Breast epithelium (tissue), 4 donors: ENCODE measurements at places on chromosomes 7 and 10.
A peak's percentile ranks its signal among the peaks of the same experiment; 100 is the strongest.

GRCh38 chr10:102001435-102002068 is 54.4 kb downstream of the ARMH3 start:
- no peak for DNase-seq
- no peaks in the 10 kb centered on the region for H3K4me1 ChIP-seq
- no peak overlapping the region for H3K27ac ChIP-seq
- no peaks in the 10 kb centered on the region for H3K27me3 ChIP-seq
- no peaks in the 10 kb centered on the region for H3K36me3 ChIP-seq

- no peaks in the 10 kb centered on the region for H3K36me3 ChIP-seq
- no peaks in the 10 kb centered on the region for H3K27me3 ChIP-seq
- H3K27ac ChIP-seq = no peak overlapping the region
- no peak for DNase-seq
- no peak overlapping the region for H3K4me3 ChIP-seq
- H3K4me1 ChIP-seq = no peaks in the 10 kb centered on the region
Observed at GRCh38 chr10:28930514-28931495, 253.5 kb downstream of the BAMBI start.

GRCh38 chr7:155809332-155809946 is 2.8 kb downstream of the SHH start:
- H3K4me3 ChIP-seq = peak overlapping the region; percentile 37
- H3K27ac ChIP-seq = no peak overlapping the region
- no peaks in the 10 kb centered on the region for H3K36me3 ChIP-seq
- peaks cover 29% of the 10 kb centered on the region for H3K4me1 ChIP-seq
- H3K27me3 ChIP-seq = peaks cover 99% of the 10 kb centered on the region

- DNase-seq = no peak
- no peak overlapping the region for H3K27ac ChIP-seq
- H3K27me3 ChIP-seq = no peaks in the 10 kb centered on the region
- H3K36me3 ChIP-seq = no peaks in the 10 kb centered on the region
- no peak overlapping the region for H3K4me3 ChIP-seq
Observed at GRCh38 chr7:108308276-108308675, 148.0 kb downstream of the NRCAM start.

- H3K27me3 ChIP-seq = no peaks in the 10 kb centered on the region
- no peak overlapping the region for H3K27ac ChIP-seq
- H3K4me1 ChIP-seq = no peaks in the 10 kb centered on the region
- H3K36me3 ChIP-seq = no peaks in the 10 kb centered on the region
- DNase-seq = no peak
Observed at GRCh38 chr7:143372070-143372469, 9.1 kb upstream of the ZYX start.

DNA sequence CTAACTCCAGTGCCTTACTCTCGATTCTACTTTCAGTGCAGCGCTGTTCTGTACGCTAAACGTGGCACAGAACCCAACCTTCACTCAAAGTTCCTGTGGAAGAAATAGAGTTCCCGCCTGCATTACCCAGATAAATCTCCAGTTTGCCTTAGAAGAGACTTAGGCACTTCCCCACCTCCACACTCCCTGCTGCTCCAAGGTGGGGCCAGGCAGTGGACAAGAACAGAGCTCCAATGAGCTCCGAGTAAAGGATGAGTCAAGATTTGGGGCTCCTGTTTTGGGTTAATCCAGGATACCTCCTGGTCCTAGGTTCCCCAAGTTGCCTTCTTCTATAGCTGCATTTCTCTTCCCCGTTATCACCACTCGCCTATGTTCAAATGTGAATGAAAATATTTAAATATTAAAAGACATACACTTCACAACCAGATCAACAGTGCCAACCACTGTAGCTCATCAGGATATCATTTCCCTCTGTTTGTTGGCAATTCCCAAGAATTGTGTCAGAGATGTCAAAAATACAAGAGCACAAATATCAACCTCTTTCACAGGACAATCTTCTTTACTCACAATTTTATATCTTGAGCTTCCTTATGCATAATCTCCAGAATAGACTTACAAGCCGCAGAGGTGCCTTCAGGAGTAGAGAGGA is 48.0 kb downstream of the MALSU1 start:
- no peaks in the 10 kb centered on the region for H3K27me3 ChIP-seq
- DNase-seq = no peak
- H3K4me3 ChIP-seq = no peak overlapping the region

- no peak for DNase-seq
- H3K4me1 ChIP-seq = no peaks in the 10 kb centered on the region
- no peaks in the 10 kb centered on the region for H3K27me3 ChIP-seq
- H3K36me3 ChIP-seq = no peaks in the 10 kb centered on the region
- H3K27ac ChIP-seq = no peak overlapping the region
Observed at GRCh38 chr7:116876664-116877442, 14.5 kb downstream of the CAPZA2 start.

- no peaks in the 10 kb centered on the region for H3K36me3 ChIP-seq
Observed at GRCh38 chr10:97916586-97916985, 66.9 kb downstream of the GOLGA7B start.

DNA sequence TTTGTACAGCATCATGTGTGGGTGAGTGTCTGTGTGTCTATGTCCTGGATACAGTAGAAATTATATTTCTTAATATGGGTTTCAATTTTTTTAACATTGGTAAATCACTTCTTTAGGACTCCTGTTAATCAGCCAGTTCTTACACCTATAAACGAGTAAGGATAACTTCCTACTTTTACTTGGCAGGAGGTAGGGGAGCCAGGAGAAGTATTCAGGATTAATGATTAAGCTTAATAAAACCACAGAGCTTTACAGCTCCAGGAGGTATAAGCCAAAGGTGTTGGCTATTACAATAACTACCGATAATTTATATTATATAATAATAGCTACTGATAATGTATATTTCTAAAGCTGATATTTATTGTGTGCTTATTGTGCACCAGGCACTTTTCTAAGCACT is 1.7 kb upstream of the FAM3C start:
- no peak overlapping the region for H3K4me3 ChIP-seq
- H3K36me3 ChIP-seq = no peaks in the 10 kb centered on the region
- no peaks in the 10 kb centered on the region for H3K27me3 ChIP-seq
- DNase-seq = no peak
- H3K27ac ChIP-seq = no peak overlapping the region

GRCh38 chr7:33888166-33888565 is 17.2 kb upstream of the BMPER start:
- no peaks in the 10 kb centered on the region for H3K4me1 ChIP-seq
- no peak for DNase-seq
- H3K27me3 ChIP-seq = no peaks in the 10 kb centered on the region
- H3K4me3 ChIP-seq = no peak overlapping the region
- H3K36me3 ChIP-seq = no peaks in the 10 kb centered on the region

- H3K4me3 ChIP-seq = no peak overlapping the region
- H3K27me3 ChIP-seq = no peaks in the 10 kb centered on the region
- no peaks in the 10 kb centered on the region for H3K4me1 ChIP-seq
- H3K36me3 ChIP-seq = no peaks in the 10 kb centered on the region
- no peak overlapping the region for H3K27ac ChIP-seq
Observed at GRCh38 chr7:116331020-116331419, 120.7 kb downstream of the TES start.

GRCh38 chr7:120729245-120729644 is 128.7 kb downstream of the TSPAN12 start:
- no peak overlapping the region for H3K4me3 ChIP-seq
- no peaks in the 10 kb centered on the region for H3K27me3 ChIP-seq
- DNase-seq = no peak
- no peak overlapping the region for H3K27ac ChIP-seq
- no peaks in the 10 kb centered on the region for H3K36me3 ChIP-seq

- H3K4me3 ChIP-seq = no peak overlapping the region
- H3K4me1 ChIP-seq = no peaks in the 10 kb centered on the region
- no peak overlapping the region for H3K27ac ChIP-seq
- DNase-seq = no peak
- no peaks in the 10 kb centered on the region for H3K36me3 ChIP-seq
- H3K27me3 ChIP-seq = no peaks in the 10 kb centered on the region
Observed at GRCh38 chr10:33520223-33520622, 185.8 kb upstream of the NRP1 start.

- H3K4me1 ChIP-seq = peaks cover 9% of the 10 kb centered on the region
- no peak for DNase-seq
- H3K27me3 ChIP-seq = no peaks in the 10 kb centered on the region
- H3K4me3 ChIP-seq = no peak overlapping the region
- H3K27ac ChIP-seq = no peak overlapping the region
Observed at GRCh38 chr7:55258631-55259030, 106.5 kb upstream of the LANCL2 start.

DNA sequence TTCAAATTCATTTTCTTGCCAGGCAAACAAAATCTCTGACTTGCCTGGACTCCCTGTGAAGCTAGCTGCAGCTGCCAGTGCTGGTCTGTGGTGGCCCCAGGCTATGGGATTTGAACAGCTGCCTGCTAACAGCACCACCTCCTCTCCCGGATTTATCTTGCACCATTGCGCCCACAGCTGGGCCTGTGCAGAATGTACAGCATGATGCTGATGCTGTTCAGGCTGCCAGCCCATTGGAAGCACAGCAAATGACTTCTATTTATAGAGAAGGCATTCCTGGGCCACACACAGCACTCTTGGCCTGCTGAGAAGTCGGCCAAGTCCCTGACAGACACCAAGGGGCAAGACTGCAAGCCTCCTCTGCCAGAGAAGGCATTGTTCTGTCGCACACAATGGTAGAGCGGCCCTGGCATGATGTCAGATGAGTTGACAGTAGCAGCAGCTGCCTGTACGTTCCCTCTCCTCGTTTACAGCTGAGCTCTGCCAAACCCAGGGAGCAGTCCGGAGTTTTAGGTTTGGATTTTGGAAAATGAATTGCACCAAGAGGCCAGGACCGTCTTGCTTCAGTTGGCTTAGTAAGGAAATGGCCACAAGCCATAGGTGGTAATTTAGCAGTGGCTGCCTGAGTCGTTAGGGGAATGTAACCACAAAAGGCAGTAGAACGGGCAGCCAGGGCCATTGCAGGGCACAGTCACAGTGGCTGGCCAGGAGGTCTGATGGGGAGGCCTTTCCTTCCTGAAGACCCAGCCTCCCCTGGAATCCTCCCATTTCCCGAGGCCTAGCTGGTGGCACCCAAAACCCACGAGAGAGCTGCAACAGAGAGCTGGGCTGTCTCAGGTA is 38.5 kb downstream of the MTURN start:
- no peaks in the 10 kb centered on the region for H3K4me1 ChIP-seq
- DNase-seq = peak; percentile 93
- peak overlapping the region; percentile 82 for H3K27ac ChIP-seq
- no peaks in the 10 kb centered on the region for H3K27me3 ChIP-seq
- H3K4me3 ChIP-seq = no peak overlapping the region

GRCh38 chr10:42615419-42615818 is 23.0 kb downstream of the ZNF33B start:
- H3K27me3 ChIP-seq = no peaks in the 10 kb centered on the region
- H3K4me1 ChIP-seq = no peaks in the 10 kb centered on the region
- H3K27ac ChIP-seq = no peak overlapping the region
- H3K4me3 ChIP-seq = no peak overlapping the region

DNA sequence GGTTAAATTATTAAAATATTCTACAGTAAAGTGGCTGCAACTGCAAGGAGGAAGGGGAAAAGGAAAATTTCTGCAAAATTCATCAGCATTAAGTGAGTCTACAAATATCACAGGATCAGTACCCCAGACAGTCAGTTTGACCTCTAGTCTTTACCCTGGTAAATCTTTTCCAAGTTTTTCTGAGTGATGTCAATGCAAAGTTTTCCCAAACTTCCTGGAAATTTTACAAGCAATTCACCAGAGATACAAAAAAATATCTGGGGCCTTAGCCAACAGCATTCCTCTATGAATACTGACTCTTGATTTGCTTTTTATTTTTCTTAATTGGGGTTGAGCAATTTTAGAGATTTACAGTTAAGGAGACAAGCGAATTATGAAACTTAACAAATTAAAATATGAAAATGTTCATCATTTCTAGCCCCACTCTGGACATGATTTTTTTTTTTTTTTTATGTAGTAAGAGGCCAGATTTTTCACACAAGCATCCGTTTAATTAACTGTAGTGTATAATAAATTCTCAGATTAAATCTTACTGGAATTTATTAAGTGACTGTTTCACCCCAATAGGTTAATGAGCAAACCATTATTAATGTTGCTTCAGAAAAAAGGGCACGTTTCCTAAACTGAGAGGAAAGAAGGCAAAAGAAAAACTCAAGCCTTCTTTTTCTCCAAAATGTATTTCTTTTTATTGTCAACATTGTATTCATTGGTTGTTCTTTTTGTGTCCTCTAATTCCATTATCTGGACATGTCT is 539.5 kb upstream of the FZD8 start:
- no peak overlapping the region for H3K4me3 ChIP-seq
- H3K4me1 ChIP-seq = peaks cover 9% of the 10 kb centered on the region
- H3K36me3 ChIP-seq = no peaks in the 10 kb centered on the region
- H3K27ac ChIP-seq = peak overlapping the region; percentile 58
- DNase-seq = no peak

GRCh38 chr7:11297764-11298163 is 324.1 kb downstream of the PHF14 start:
- no peak for DNase-seq
- no peaks in the 10 kb centered on the region for H3K36me3 ChIP-seq
- no peaks in the 10 kb centered on the region for H3K4me1 ChIP-seq
- H3K27ac ChIP-seq = no peak overlapping the region

DNA sequence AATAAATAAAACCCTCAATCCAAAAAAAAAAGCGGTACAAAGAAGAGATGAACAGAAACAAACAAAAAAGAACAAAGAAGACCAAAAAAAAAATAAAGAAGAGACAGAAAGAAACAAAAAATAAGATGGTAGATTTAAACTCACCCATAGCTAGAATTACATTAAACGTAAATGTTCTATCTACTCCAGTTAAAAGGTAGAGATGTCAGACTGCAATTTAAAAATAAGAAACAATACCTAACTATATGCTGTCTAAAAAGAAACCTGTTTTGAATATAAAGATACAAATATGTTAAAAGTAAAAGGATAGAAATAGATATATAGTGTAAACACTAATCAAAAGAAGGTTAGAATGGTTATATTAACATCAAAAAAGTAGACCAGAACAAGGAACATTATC is 31.7 kb upstream of the ANAPC16 start:
- H3K4me3 ChIP-seq = no peak overlapping the region
- H3K27me3 ChIP-seq = no peaks in the 10 kb centered on the region
- no peaks in the 10 kb centered on the region for H3K4me1 ChIP-seq
- H3K27ac ChIP-seq = no peak overlapping the region

DNA sequence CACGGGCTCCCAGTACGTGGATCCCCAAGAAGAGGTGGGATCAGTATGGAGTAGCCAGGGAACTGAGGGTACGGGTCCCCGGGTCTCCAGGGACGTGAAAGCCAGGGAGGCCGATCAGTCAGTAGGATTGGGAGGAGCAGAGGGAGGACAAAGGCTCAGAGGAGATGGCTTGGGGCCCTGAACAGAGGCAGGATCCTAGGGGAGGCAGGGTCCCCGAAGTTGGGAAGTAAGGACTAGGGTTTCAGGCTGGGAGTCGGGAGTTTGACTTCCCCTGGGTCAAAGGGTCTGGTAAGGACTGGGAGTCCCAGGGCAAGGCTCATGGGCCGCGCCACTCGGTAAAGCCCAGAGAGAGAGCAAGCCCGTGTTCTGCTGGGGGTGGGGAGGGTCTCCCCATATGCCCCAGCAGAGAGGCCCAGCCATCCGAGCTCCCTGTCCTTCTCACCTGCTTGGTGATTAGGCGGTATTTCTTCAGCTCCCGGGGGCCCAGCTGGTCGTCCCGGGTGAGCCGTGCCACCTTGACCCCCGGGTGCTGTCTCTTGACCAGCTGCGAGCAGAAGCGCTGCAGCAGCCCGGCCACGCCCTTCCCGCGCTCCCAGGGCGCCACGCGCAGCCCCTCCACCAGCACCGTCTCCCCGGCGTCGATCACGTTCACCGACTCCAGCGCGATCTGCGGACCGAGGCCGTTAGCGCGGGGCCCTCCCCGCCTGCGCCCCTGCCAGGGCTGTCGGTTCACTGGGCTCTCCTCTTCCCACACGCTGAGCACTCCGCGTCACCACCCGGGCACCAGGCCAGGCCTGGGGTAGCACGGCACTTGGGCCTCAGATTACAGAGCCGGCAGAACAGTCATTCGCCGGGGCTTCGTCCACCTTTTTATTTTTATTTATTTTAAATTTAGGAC is 7.0 kb downstream of the NAT16 start:
- peak; percentile 31 for DNase-seq
- peaks cover 9% of the 10 kb centered on the region for H3K4me1 ChIP-seq
- H3K27ac ChIP-seq = no peak overlapping the region
- peaks cover 26% of the 10 kb centered on the region for H3K27me3 ChIP-seq
- H3K4me3 ChIP-seq = no peak overlapping the region
